Occipital lobe (tissue), 3 donors: ENCODE measurements at places on chromosomes 4 and X. TPM values are rescaled to one million over a fixed set of nuclear protein-coding genes. Genes with fewer than 3 reads are reported as not detected.

DNA sequence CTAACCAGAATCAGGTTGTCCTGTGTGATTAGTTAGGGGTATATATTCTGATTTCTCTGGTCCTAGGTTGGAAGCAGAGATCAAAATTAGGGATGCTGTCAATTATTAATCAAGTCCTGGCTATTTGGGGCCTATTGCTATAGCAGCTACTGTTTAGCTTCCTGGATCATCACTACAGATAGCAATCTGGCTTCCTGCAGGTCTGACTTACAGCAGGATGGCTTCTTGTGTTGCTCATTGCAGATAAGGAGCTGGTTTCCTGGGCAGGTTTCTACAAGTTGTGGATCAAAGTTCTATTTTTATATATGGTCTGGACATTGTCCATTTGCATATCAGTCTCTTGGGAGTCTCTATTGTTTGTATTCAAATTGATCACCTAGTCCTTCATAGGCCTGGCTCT is 57.7 kb upstream of the C4orf54 start:
- no peak for DNase-seq

DNA sequence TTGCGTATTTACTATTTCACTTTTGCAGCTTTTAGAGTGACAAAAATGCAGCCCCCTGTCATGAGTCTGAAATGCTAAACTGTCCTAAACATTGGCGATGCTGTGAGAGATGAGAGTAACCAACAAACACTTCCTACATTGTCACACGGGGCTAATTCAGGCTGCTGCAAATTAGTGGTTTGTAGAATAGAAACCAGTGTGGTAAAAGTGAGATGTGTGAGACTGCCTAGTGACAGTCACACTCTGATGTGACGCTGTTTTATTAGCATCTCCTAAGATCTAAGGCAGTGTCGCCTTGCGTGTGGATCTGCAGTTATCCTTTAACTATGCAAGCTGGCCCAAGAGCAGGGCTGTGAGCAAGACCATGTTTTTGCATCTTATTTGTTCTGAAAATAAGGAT is 800.2 kb upstream of the TENM3 start:
- no peak for DNase-seq

GRCh38 chr4:18957716-18958115 is 936.2 kb upstream of the LCORL start:
- no peak for DNase-seq

- DNase-seq = no peak
These were observed 70.2 kb upstream of the BRWD3 start for GRCh38 chrX:80879916-80880315.

GRCh38 chr4:169724260-169724659 is 33.5 kb downstream of the HPF1 start:
- no peak for DNase-seq

The ANKRD50 gene
- 114 TPM for total RNA-seq

- DNase-seq = no peak
These were observed 11.2 kb upstream of the AMOT start for GRCh38 chrX:112851806-112852205.

The PGRMC2 gene
- total RNA-seq = 31.0 TPM

DNA sequence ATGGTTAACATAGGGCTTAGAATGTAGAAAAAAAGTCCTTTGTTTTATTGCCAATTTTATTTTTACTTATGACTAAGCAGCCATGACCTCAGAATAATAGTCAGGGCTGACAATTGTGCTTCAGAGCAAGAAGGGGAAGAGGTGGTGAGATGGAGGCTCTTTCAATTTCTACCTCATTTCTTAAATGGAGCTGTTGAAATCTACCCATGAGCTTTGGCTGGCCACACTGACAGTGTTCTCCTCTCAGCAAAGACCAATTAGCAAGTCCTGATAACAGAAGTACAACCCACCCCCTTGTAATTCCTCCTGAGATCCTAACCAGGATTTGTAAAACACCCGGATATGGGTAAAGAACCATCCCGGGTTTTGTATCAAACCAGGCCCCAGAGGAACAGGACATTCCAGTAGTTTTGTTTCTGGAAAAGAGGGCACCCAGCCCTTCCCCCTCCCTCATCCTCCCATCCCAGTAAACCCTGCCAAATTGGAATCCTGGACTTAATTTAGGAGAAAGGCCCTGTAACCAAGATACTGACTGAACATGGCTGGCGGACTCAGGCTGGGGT is at the start of gene HEPH:
Gene HEPH, plus strand, starts transcription at position 399 of the 563 bp plus-strand sequence. CDS start 6,324 bp downstream, outside the sequence.
- DNase-seq = no peak

The CXorf51B gene
- total RNA-seq = not detected

The MXRA5 gene
- 1.7 TPM for total RNA-seq

DNA sequence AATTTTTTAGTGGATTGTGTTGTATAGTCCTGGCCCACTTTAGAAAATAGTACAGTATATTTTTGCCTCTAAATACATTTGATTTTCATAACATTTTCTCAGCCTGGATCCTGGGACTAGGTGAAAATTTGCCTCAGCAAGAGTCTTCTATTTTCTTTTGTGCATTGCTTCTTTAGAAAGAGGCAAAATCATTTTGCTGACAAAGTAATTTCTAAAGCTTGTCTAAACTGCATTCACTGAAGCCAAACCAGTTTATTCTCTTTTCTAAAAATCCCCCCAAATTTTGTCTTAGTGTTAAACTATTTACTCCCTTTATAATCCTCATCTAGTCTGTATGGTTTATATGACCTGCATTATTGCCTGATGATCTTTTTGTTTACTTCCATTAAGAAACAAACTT is 326.3 kb downstream of the C4orf33 start:
- DNase-seq = no peak

GRCh38 chrX:65706041-65706828 is 38.8 kb downstream of the MSN start:
- no peak for DNase-seq

The PDGFRA gene
- total RNA-seq = 74.7 TPM

GRCh38 chrX:132483488-132483887 is 5.3 kb downstream of the MBNL3 start:
- no peak for DNase-seq

The EGF gene
- total RNA-seq = 1.7 TPM

The PRKG2 gene
- total RNA-seq = 15.0 TPM

DNA sequence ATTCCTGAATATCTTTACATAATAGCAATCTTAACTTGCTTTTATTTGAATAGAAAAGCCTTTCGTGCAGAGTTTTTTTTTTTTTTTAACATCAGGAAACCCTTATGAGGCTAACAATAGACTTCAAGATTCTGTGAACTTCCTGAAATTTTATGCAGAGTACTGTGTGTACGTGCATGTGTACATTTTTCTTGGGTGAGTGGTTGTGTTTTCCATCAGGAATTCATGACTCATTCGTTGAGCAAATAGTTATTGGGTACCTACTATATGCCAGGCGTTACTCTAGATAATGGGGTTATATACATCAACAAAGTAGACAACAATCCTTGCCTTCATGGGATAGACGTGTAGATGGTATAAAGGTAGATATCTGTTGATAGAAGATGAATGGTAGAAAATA is 59.1 kb downstream of the MRPL1 start:
- no peak for DNase-seq

The PPARGC1A gene
- total RNA-seq = 5.5 TPM

DNA sequence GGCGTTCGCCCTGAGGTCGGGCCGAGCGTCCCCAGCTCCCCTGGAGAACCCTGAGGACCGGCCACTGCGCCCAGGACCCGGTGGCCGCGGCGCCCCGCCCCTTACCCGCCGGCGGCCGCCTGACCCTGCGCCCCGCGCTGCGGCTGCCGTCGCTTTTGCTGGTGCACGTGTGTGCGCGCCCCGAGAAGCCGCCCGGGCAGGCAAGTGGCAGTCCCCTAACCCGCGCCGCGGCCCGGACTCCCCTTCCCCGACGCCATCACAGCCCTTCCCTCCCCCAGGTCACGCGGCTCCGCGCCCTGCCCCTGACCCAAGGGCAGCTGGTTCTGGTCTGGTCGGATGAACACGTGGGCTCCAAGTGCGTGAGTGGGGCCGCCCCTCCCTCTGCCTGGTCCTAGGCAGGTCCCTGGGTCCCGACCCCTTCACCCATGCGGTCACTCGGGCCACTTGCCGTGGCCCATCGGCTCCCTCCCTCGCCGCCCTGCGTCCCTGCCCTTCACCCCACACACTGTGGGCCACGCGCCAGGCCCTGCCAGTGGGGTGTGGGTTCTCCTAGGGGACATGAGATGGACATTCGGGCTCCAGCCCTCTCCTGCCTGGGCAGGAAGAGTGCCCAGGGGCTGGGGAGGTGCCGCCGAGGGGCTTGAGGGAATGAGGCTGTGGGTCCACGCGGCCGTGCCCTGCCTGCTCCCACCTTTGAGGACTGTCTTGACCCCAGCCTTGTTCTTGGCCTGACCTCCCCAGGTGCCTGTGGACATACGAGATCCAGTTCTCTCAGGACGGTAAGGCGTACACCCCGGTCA is 8.0 kb upstream of the FGFRL1 start:
- no peak for DNase-seq

The PLP1 gene
- 9.4 TPM for total RNA-seq

The NUDT10 gene
- 39.1 TPM for total RNA-seq

DNA sequence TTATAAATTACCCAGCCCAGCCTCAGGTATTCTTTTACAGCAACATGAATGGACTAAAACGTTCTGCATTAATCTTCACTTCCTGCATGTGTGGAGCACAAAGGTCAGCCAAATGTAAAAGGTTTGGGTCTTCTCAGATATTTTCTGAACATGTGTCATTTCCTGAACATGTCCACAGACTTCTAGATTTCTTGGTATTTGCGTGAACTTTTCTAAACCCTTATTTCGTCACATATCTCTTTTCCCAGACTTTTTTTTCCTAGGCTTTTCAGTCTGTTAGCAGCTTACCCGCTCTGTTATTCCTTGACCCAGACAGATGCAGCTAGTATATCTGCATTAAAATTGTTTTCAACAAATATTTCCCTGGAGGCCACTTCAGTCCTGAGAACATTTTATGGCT is 57.3 kb upstream of the USP51 start:
- no peak for DNase-seq

GRCh38 chr4:94913316-94913715 is 155.6 kb downstream of the BMPR1B start:
- no peak for DNase-seq

The KCTD8 gene
- total RNA-seq = 1.2 TPM

DNA sequence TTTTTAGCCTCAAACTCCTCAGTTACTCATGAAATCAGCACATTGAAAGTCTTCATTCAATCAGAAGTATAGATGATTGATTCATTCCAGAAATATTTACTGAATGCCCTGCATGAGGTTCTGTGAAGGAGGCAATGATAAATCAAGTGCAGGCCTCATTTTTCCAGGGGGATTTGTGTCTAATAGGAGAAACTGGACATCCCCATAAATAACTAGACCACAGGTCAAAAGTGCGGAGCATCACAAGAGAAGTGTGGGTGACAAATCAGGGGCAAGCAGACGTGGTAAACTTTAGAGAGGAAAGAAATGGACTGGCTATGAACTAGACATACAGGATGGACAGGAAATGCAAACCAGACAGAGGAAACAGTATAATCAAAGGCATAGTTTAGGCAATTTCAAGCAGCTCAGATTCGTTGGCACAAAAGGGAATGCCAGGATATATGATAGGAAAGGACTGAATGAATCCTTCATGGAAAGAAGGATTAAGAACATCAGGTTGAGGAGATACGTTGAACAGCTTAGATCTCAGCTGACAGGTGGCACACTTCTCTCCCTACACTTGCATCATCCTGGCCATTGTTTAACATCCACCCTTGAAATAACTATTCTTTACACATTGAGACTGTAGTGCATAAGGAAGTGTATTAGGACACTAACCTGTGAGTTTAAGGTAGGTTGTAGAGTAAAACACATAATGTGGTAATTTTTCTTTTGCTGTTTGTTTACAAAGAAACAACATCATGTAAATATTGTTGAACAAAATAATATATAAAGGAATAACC is 69.6 kb upstream of the RASGEF1B start:
- DNase-seq = no peak

DNA sequence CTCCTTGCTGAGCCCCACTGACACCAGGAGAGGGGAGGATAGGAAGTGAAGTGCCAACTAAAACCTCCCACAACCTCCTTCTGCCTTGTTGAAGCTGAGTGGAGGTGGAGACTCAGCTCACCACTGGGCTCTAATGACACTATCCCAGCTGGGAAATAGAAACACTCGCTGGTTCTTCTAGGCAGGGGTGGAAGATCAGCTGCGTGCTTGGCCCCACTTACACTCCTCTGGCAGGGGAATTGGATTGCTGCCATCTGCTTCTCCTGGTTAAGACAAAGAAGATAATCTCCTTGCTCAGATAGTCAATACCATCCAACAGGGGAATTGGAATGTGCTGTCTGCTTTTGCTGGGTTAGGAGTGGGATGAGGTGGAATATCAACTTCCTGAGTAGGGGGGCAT is 392.5 kb downstream of the ZNF674 start:
- DNase-seq = no peak

The SPATA4 gene
- total RNA-seq = 1.1 TPM

DNA sequence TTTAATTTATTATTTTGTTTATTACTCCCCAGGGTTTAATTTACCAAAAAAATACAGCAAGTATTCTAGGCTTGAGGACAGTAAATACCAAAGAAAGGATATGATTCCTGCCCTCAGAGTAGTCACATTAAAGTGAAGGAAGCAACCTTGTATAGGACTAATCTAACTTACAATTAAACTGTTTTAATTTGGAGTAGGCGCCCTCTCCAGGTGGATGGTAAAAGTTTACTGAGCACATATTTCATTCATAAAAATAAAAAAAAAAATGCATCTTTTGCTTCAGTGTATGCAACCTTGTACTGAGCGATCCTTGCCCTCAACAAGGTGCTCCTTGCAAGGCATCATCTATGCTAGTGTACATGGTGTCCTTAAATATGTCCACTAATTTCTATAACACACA is 72.0 kb upstream of the MAGEB16 start:
- no peak for DNase-seq

DNA sequence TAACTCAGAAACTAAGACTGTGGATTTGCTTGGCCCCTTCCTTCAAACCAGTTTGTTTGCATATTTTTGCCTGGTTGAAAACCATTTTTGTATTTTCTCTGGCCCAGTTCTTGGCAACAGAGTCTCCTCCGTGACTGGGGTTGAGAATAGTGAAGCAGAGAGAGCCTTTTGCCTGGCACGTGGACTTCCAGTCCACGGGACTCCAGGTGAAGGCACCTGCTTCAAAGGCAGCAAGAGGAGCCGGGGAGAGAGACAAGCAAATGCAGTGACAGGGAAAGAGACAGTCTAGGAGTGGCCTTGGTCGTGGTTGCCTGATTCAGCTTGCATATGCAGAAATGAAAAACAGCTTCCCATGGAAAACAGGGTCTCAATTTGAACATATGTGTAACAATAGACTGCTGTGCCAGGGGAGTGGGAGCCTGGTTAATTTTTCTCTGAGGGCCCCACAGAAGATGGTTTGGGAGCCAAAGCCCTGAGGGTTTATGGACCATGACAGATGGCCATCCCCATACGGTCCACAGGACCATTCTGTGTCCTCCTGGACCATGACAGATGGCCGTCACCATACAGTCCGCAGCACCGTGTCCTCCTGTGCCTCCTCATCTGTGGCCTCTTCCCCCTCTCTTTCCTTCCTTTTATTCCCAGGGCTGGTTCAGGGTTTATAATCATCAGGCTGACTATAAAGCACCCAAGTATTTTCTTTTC is 272.2 kb upstream of the RASGEF1B start:
- no peak for DNase-seq
